ENCODE measurements at places on chromosomes 6 and 20.

GRCh38 chr20:59660471-59660870 is 56.1 kb downstream of the PHACTR3 start:
- DNase-seq, result no peak

DNA sequence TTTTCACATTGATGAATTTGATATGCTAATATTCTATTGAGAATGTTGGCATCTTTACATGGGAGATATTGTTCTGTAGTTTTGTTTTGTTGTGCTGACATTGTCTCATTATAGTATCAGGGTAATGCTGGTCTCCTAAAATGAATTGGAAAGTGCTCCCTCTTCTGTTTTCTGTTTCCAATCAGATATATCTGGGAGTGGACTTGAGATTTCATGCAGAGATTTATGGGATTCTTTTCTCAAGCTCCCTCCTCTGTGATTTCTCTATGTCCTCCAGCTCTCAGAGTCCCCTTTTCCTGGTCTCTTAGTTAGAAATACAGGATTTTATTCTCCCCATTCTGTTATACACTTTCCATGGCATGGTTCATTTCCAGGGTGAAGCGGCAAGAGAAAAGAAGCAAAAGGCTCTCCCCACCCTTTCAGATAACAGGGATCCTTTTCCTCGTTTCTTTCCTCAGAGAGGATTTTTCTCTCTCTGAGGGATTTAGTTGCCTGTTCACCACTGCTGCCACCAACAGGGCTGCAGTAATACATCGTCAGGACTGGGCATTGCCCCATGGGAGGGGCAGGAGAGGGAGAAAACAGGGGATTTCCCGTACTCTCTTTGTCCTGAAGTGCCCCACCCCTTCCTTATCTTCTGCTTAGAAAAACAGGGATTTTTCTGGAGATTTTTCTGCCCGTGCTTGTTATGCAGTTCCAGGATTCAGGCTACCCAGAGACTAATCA is 59.3 kb upstream of the STMND1 start:
- DNase-seq, result peak; percentile 59

GRCh38 chr6:123632641-123633040 is 4.1 kb downstream of the TRDN start:
- no peak for DNase-seq

DNA sequence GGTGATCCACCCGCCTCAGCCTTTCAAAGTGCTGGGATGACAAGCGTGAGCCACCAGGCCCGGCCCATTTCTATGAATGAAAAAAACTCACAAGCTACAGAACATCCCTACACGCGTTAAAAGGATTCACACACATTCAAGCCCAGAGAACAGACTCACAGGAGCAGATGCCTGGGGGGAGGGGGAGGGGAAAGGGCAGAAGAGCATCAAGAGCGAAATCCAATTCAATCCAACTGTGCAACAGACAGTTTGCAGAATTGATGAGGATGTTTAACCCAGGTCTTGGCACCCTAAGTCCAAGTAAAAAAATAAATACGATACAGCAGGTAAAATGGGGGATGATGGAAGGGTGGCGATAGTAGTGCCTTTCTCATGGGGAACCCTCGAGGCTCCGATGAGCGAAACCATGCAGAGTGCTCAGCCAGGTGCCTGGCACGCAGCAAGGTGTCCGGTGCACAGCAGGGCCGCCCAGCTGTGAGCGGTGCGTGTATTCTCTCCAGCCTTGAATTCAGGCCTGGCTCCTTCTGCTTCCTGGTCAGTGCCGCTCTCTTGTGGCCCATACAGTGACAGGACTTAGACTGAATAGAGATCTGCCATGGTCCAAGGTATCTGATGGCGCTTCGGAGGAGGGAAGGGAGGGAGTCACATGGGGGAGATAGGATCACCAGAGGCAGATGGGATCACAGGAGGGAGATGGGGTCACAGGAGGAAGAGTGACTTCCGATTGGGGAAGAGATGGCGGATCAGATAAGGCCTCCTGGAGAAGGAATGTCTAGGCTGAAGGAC is 35.4 kb upstream of the ANGPT4 start:
- no peak for DNase-seq

GRCh38 chr6:137519629-137520176 is 25.5 kb upstream of the OLIG3 start:
- no peak for DNase-seq

DNA sequence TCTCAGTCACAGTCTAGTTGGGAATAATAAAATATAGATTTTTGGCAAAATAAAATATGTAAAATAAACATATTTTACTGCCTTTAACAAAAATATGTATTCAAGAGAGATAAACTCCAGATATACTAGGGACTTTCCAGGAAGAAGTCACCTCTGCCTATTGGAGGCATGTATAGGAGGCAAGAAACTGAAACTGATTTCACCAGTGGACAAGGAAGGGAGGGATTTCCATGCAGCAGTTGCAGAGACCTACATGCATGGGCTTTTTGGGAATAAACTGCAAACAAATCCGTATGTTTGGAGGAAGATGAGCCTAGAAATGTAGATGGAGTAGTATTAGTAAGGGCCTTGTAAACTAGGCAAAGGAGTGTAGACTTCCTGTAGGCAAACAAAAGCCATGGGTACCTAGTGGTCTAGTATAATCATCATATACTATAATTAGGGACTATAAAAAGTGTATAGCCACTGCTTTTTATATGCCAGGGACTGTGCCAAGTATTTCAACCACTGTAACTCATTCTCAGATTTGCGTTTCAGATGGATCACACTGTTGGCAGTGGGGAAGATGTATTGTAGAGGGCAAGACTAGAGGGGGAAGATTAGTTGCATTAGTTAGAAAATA is 38.9 kb downstream of the CD109 start:
- DNase-seq, result no peak

DNA sequence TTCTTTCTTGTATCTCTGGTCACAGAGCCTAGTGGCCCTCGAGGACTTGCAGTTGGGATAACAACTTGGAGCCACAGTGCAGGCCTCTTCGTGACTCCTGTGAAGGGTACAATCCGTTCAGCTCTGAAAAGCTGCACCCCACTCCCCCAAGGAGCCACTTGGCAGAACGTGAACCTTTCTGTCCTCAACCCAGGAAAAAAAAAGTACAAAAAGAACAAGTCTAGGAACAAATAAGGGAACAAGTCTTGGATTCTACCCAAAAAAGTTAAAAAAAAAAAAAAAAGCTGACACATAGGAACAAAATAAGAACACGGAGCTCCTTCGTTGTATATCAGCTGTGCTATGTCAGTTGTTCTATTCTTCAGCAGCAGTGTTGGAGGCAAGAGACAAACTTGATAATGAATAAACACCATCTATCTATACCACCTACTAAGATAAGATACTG is 77.9 kb upstream of the TULP1 start:
- no peak for DNase-seq

DNA sequence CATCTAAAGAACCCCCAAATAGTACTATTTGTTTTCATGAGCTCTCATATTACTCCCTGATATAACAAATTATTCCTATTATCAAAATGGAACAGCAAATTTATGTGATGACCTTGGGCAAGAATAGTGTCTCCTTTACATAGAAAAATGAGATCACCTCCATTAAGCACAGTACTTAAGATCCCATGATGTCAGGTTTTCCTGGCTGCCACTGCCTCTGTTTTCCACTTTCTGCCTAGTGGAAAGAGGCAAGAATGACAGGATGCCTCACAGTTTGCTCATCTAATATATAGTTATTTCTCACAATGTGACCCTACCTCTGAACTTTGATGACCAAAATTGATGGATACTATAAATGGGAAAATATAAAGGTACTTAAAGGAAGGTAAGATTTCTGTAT is 260.1 kb upstream of the SGK1 start:
- no peak for DNase-seq

GRCh38 chr20:56423211-56423610 is 11.2 kb downstream of the CASS4 start:
- no peak for DNase-seq

DNA sequence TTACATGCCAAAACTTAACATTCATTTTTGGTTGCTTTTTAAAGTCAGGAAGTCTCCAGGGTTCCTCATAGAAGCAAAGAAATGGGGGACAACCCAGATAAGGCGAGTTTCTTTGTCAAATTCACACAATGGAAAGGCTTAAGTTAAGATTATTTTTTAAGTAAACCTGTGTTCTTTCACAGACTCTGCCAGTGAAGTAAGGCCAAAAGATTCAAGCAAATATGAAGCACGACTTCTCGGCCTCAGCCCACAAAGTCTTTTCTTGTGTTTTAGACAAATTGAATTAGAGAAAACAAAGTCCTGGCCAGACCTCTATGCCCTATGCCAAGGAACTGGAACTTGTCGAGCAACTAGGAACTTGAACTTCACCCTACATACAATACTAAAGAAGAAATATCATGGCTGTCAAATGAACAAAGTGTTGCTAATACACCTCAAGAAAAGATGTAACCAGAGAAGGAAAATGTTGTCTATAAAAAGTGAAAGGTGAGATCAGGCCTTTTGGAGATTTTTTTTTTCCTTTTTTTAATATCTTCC is 540.0 kb upstream of the JARID2 start:
- DNase-seq, result no peak

DNA sequence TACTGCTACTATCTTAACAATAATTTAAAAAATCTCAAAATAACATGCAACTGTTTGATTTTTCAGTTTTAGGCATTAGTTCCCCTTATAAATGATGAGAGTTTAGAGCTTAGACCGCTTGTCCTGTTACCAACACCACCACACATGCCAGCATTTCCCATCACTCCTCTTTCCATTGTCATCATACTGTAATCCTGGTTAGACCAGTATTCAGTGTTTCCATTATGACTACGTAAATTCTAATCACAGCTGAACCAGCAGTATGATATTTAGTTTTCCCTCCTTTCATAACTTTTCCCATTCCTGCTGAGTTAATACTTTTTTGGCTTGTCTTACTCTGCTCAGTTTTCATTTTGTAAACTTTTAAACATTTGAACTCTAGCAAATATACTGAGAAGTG is 12.2 kb upstream of the TBC1D20 start:
- no peak for DNase-seq

- DNase-seq, result no peak
Observed at GRCh38 chr20:61979701-61980635, 85.7 kb downstream of the TAF4 start.

DNA sequence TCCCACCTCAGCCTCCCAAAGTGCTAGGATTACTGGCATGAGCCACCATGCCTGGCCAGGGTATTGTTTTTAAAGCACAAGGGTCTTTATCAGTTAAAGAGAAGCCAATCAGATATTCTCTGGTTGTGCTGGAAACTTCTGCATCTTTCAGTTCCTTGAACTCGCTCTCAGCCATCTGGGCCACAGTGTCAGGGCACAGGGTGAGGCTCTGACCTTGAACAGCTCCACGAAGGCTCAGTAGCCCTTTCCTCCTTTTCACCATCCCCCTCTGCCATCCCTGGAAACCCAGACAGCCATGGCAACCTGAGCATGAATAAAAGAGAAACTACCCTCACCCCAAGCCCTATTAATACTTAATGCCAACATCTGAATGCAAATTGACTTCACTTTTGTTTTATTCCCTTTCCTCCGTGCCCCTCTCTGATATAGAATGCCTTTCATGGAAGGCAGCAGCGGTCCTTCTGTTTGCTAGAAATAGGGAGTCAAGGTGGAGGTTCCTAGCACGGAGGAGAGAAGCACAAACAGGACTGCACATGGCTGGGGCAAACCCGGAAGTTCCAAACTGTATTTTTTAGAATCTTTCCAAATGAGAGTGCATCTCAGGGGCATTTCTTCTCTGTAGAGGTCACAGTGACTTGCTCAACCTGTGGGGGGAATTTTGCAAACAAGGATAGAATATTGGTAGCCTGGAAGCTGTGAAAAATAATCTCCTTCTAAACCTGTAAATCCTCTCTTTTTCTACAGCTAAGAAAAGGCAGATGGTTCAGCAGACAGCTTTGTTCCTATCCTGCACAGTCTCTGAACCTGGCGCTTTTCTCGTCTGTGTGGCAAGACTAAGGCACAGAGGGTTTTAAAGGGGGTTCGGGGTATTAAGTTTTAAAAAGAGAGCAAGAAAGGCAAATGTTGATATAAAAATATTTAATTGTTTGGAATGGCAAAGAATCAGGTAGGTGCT is 176.4 kb upstream of the RREB1 start:
- no peak for DNase-seq

DNA sequence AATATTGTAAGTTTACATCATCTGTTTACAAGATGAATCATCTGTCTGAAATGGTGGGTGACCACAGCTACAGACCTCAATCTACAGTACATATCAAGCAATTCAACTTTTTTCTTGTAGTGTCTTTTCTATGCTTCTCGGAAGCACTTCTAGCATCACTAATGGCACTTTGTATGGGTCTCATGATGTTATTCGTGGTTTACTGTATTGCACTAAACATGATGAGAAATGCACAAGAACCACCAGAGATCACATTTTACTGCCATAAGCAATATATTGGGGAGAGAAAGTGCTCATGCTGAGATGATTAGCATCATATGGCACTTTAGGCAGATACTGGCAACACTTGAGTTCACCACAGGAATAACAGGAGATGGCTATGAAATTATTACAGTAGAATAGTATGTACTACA is 15.4 kb upstream of the BTBD3 start:
- DNase-seq, result no peak

DNA sequence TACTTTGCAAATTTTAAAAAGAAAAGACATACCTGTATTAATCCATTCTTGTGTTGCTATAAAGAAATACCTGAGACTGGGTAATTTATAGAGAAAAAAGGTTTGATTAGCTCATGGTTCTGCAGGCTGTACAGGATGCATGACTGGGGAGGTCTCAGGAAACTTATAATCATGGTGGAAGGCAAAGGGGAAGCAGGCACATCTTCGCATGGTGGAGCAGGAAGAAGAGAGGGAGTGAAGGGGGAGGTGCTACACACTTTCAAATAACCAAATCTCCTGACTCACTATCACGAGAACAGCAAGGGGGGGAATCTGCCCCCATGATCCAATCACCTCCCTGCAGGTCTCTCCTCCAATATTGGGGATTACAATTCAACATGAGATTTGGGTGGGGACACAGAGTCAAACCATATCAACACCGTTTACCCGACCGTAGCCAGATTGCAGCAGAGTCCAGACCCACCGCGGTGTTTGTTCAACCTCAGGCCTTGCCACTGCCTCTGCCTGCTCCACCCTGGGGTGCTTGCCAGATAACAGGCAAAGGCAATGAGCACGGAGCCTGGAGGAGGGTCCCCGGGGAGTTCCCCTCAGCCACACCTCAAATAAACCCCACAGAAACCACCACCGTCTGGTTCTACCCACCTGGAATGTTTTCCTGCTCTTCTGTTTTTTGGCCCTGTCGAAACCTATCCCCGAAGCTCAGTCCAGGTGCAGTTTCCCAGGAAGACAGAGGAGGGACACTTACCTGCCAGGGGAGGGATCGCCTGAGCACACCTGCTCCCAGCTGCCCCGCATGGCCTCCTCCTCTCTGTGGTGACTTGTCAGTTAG is 142.2 kb upstream of the AFDN start:
- DNase-seq, result no peak

Measured in retinal pigment epithelial cell (primary cell).